Activated CD4-positive, alpha-beta T cell treated with anti-CD3 and anti-CD28 coated beads for 1 hour (primary cell): ENCODE measurements at places on chromosomes 13 and 19.
A peak's percentile ranks its signal among the peaks of the same experiment; 100 is the strongest.

DNA sequence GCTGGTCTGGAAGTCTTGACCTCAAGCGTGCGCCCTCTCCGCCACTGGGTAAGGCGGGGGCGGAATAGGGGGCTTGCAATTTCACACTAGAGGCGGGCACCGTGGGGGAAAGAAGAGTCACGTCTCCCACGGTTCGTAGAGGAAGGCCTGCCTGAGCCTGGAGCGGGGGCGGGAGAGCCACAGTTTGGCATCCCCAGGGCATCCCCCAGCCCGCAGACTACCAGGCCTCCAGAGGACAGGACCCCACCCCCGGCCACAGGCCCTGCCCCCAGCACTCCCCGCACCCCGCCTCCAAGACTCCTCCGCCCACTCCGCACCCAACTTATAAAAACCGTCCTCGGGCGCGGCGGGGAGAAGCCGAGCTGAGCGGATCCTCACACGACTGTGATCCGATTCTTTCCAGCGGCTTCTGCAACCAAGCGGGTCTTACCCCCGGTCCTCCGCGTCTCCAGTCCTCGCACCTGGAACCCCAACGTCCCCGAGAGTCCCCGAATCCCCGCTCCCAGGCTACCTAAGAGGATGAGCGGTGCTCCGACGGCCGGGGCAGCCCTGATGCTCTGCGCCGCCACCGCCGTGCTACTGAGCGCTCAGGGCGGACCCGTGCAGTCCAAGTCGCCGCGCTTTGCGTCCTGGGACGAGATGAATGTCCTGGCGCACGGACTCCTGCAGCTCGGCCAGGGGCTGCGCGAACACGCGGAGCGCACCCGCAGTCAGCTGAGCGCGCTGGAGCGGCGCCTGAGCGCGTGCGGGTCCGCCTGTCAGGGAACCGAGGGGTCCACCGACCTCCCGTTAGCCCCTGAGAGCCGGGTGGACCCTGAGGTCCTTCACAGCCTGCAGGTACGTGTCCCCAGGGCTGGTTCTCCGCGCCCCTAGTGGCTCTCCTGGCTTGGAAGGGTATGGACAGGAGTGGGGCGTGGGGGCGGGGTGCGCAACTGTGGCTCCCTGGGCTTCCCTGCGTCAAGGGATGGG lies at the start of gene ANGPTL4:
Gene ANGPTL4, plus strand, starts transcription at position 353 of the 969 bp plus-strand sequence. Its CDS starts 167 bp downstream, at position 520.
- DNase-seq: peak; percentile 22

DNA sequence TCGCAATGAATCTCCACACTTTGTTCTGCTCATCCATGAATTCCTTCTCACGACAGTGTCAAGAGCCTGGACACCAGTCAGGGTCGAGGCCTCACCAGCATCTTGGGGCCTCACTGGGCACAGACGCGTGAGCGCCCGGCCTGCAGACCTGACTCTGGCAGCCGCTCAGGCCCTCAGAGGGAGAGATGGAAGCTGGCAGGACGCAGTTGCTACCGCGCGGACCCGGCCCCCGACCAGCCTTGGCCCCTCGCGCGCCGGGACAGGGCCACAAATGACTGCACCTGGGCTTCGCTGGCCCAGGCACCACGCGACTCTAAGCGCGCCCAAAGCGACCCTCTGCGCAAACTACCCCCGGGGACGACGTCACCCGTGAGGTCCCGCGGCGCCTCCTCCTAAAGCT lies 937 bp upstream of the USP29 start:
- DNase-seq: no peak

DNA sequence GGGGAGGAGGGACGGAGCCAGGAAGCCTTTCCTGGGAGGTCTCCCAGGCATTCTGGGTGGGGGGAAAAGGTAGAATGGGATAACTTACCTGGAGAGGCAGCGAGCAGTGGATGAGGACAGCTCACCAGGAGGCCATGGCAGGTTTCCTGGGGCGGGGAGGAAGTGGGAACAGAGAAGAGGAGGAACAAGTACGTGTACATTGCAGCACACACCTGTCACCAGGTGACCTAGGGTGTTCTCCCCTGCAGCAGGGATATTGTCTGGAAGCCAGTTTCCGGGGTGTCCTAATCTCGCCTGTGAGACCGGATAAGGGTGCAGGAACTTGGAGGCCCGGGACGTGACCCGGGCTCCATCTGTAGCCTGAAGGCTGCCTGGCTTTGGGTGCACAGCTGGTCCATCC lies at the start of gene FUT3:
Gene FUT3, minus strand, starts transcription at position 148 of the 400 bp plus-strand sequence.
- no peak for DNase-seq

- peak; percentile 21 for DNase-seq
Measured at GRCh38 chr19:13906521-13906904, 512 bp downstream of the CC2D1A start.

DNA sequence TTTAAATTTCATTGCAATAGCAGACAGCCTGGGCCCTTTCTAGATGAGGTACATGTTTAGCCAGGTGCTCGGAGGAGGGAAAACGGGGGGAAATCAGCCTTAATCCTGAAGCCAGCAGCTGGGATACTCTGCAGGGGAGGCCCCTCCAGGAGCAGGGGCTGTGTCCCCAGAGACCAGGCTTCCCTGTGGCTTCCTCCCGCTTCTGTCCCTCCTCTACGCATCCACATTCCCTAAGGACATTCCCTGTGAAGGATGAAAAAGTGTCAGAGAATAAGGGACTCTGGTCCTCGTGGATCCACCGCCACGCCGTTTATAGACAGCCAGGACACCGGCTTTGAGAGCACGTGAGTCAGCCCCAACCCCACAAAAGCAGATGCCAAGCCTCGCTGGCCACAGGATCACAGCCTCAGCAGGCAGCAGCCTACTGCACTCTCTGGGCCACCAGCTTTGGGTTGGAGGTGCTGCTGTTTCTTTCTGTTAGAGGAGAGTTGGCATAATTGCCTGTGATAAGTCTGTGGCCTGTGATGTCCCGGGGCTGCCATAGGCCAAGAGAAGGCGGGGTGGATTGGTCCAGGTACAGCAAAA lies 36.7 kb upstream of the RANBP3 start:
- DNase-seq: no peak
